ENCODE measurements at places on chromosomes 1 and 21. TPM values are rescaled to one million over a fixed set of nuclear protein-coding genes. Genes with fewer than 3 reads are reported as not detected.

DNA sequence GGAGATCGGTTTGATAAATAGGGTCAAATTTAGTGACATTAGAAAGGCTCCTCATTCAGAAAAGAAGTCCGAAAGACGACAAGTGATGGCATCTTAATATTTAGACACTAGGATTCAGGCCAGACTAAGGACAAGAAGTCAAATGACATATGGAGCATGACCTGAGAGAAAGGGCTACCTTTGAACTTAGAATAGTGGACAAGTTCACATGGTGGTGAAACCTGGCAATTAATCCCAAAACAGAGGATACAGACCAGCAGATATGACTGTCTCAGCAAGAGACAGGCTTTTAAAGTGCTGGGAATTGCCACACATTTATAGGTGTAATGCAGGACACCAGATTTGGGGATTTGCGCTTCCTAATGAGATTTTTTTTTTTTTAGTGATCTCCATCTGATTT is 145.2 kb downstream of the ZP4 start:
- DNase-seq, result no peak

Gene ZBTB8A
- total RNA-seq, result 5.7 TPM

DNA sequence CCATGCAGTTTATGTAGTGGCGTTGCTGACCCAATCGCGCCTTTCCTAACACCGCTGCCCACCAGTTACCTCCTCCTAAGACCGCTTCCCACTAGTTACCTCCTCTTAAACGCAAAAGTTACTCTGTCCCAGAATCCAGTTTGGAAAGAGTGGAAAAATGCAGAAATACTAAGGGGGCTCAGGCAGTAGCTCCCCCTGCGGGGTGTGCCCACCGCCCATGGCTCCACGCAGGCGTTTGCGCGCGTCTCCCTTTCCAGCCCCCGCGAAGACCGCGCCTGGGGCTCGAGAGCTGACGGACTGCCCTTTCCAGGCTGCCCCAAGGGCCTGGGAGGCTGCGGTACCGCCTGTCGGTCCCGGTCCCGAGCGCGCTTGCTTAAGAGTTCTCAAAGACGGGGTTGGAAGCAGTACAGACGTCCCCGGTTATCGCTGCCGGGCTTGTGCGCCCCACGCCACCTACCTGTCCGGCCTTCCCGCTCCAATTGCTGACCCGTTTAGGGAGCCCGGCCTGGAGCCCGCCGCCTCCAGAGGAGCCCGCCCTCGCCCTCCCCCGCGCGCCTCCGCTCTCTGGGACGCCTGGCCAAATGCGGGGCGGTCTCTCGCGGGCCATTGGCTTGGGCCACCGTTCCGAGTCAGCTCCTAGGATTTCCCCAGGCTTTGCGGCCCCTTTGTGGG is 414.1 kb upstream of the ESRRG start:
- DNase-seq, result no peak

Gene MFAP2
- total RNA-seq, result 25.6 TPM

DNA sequence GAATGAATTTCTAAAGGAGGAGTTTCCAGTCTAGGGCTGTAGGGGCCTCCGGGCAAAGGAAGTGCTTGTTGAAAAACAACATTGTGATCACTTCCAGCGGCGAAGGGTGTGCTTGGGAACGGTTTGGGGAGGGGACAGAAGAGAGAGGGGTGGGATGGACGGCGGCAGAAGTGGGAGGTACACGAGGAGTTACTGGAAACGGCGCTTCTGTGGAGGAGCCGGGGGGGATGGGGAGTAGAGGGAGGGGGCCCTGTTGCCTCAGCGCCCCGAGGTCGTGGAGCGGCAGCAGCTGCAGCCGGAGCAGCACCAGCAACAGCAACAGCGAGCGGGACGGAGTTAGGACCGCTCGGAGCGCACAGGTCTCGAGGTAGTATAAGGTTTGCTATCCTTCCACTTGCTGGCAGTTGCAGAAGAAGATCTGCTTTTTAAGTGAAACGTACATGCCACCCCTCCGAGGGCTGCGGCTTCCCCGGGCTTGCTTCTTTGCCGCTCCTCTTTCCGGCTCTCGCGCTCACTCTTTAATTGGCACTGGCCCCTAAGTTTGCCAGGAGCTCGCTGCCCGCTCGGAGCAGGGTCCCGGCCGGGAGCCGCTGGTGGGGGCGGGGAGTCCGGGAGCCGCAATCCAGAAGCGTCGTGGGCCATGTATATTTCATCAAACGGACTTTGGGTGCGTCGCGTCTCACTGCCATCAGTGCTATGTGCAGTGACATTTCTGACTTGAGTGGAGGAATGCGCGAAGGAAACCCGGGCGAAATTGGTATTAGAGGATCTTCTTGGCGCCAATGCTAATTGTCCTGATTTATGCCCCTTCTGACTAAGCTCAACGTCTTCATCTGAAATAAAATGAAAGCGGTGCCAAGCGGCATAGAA is 771 bp upstream of the NTNG1 start:
- peak; percentile 10 for DNase-seq

DNA sequence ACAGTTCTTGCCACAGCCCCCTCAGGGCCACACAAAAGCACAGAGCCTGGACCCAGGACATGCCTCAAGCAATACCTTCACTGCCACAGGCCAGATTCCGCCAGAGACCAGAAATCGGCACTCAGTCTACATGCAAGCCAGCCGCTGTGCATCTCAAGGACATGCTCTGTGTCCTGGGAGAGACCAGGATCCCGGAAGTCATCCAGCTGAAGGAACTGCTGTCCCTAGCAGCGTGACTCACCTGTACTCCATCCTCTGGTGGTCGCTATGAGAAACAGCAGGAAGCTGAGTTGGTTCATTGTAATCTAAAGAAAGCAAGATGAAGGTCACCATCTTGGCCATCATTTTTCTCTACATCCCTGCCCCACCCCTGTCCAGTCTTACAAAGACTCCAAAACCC is 401 bp downstream of the ITLN1 start:
- no peak for DNase-seq

DNA sequence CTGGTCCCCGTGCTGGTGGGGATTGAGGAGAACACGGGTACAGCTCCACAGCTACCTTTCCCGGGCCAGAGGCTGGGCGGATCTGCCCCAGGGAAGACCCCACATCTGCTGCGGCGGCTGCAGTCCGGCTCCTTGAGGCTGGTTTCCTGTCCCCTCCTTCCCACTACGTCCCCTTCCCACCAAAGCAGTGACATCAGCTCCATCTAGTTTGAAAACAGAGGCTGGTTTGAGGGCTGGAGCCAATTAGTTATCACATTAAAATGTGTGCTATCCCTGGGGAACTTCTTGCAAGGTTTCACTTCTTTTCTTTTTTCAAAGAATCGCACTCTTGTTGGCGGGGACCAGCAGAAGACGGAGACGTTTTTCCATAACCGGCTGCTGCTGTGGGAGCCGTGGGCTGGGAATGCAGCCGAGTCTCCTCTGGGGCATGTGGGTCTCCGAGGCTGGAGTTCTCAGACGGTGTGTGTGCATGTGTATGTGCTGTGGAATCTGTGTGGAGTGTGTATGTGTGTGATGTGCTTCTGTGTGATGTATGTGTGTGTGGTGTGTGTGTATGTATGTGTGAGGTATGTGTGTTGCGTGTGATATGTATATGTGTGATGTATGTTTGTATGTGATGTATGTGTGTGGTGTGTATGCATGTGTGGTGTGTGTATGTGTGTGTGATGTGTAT is 8.9 kb upstream of the PCBP3 start:
- DNase-seq, result no peak

Gene SAMSN1
- total RNA-seq, result 0.60 TPM

DNA sequence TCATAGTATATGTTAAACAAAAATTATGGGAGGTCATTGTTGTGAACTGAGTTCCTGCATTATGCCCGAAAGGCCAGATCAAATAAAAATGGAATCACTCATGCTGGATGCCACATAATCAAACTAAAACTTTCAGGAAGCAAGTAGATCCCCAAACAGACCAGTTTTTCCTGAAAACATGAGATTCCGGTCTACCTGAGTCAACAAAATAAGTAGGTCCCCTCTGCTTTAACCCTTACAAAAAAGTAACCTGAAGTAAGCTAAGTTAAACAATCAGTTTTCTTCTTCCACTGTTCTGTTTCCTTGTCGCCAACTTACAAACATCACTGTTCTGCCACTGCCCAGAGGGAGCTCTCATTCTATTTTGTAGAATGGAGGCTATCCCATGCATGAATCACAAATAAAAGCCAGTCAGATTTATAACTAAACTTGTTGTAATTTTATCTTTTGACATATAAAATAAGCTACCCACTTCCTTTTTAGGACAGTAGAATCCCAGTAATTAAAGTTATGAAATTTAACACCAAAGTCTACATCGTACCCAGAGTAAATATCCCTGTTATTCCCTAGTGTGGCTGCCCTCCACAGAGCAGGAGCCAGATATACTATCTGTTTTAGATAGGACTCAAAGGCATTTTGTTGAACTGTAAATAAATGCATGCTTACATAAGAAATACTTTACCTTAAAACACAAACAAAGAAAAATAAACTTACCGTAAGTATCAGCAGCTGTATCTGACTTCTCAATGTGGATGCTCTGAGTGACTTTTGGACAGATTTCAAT is 149.4 kb downstream of the TIAM1 start:
- DNase-seq, result no peak
